ENCODE measurements at places on chromosomes 1 and 21.

GRCh38 chr1:174090471-174090870 lies 68.3 kb upstream of the RC3H1 start:
- no peak for DNase-seq

- DNase-seq = peak; percentile 35
Observed at GRCh38 chr1:66532798-66533783, 862 bp upstream of the SGIP1 start.

GRCh38 chr1:23370709-23371584 lies 1.3 kb upstream of the ZNF436 start:
- peak; percentile 60 for DNase-seq

DNA sequence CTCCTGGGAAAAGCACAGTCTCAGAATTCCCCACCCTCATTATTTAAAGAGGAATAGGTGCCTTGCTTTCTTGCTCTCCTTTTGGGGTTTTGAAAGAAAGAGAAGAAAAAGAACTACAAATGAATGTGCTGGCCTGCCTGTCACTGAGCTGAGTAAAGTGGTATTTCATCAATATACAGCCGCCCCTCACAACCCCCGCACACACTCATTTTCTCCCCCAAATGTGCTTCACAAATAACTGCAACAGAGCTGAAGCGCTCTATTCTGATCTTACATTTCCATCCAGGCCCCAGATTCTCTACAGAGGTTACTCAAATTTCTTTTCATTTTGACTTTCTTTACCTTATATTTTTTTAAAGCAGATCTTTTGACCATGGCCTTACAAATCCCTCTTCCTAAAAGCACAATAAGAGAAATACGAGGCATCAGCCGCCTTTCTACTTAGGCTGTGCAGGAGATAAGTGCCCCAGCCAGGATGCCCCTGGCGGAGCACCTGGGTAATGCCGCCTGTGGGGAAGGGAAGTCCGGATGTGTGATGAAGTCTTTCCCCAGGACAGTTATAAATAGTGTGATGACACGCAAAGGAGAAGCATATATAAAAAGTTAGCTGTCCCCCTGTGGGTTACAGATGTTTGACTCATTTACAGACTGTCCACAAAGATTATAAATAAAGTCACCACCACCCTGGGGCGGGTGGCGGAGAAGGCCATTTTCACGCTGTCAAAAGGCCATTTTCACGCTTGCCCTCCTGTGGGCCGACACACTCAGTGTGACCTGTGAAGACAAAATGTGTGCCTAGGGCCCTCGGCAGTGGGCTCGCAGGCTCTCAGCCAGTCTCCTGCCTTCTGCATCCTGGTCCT lies 6.5 kb downstream of the KCNN3 start:
- peak; percentile 26 for DNase-seq

DNA sequence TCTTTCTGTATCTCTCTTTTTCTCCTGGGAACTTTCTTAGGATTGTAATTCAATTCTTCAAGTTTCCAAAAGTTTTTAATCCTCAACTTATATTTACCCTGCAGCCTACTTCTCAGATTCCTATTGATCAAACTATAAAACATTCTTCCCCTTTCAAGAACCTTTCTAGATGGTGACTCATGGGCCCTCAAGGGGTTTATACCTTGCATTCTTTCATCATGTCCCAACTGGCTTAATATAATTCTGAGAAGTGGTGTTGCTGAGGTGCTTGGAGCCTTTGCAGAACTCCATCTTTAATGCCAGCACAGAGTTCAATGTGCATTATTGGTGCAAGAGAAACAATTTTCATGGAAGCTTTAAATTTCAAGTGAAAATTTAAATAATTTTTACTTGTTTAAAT lies 273.4 kb downstream of the VAV3 start:
- no peak for DNase-seq

- DNase-seq = no peak
Observed at GRCh38 chr1:42738678-42739226, 1.3 kb downstream of the CLDN19 start.

GRCh38 chr1:112317611-112318062 lies 78.4 kb upstream of the CTTNBP2NL start:
- no peak for DNase-seq

GRCh38 chr1:205577874-205578658 lies 53.7 kb downstream of the ELK4 start:
- DNase-seq = no peak

GRCh38 chr1:111448482-111448917 lies 556 bp downstream of the WDR77 start:
- DNase-seq = no peak

- peak; percentile 82 for DNase-seq
Observed at GRCh38 chr1:9629445-9630201, 21.9 kb upstream of the PIK3CD start.

DNA sequence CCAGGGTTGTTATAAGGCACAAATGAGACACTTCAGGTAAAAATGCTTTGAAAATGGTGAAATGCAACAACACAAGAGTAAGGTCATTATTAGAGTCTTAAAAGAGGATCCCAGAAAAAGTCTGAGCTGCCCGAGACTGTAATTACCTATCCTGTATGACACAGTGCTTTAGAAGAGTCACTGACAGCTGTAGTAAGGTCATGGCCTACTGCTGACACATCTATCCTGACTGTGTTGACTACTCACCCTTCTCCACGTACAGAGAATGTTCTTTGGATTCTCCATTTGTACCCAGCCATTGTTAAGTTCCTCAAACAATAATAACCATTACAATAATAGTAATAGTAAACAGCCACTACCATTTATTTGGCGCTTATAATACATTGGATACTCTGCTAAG lies 104.4 kb downstream of the CACHD1 start:
- no peak for DNase-seq

GRCh38 chr1:105362438-105362837 lies 1612.7 kb downstream of the AMY1C start:
- DNase-seq = no peak

- DNase-seq = no peak
Observed at GRCh38 chr1:236534151-236534651, 10.4 kb downstream of the LGALS8 start.

GRCh38 chr1:205179842-205180241 lies 31.7 kb downstream of the DSTYK start:
- DNase-seq = no peak

DNA sequence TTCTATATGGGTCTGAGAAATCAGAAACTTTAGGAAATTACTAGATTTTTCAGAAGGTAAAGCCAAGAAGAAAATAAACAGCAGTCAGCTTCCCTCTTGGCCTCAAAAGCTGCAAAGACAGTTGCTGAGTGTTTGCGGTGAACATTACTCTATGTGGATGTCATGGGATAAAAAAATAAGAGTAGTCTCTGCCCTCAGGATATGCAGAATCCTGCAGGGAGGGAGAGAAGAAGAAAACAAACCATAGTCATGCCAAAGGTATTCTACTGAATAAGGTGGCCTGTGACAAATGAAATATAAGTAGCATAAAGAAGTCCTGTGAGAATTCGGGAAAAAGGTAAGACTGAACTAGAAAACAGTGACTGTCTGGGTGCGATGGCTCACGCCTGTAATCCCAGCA lies 19.0 kb downstream of the YARS1 start:
- no peak for DNase-seq

DNA sequence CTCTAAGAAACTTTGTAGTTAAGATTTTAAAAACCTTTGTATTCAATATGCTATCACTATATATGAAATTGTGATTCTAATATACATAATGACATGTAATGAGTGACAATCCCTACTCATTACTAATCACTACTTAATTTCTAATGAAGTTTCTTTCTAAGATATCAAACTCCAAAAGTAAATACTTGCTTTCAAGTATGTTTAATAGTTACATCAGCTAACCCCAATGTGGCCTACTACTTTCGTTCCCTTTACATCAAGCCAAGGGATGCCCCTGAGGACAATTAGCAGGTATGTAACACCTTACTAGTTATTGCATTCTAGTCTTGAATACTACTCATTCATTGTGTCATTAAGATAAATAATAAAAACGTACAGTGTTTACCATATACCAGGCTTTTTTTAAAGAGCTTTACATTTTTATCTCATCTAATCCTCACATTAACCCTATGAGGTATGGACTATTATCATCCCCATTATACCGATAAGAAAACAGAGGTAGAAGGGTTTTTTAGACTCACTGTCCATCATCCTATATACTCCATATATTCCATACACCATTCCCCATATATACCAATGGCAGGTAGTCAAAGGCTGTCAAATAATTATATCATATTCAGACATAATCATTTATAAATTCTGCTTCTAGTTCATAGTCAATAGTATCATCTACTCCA lies 4.2 kb downstream of the PPP1R15B start:
- no peak for DNase-seq

DNA sequence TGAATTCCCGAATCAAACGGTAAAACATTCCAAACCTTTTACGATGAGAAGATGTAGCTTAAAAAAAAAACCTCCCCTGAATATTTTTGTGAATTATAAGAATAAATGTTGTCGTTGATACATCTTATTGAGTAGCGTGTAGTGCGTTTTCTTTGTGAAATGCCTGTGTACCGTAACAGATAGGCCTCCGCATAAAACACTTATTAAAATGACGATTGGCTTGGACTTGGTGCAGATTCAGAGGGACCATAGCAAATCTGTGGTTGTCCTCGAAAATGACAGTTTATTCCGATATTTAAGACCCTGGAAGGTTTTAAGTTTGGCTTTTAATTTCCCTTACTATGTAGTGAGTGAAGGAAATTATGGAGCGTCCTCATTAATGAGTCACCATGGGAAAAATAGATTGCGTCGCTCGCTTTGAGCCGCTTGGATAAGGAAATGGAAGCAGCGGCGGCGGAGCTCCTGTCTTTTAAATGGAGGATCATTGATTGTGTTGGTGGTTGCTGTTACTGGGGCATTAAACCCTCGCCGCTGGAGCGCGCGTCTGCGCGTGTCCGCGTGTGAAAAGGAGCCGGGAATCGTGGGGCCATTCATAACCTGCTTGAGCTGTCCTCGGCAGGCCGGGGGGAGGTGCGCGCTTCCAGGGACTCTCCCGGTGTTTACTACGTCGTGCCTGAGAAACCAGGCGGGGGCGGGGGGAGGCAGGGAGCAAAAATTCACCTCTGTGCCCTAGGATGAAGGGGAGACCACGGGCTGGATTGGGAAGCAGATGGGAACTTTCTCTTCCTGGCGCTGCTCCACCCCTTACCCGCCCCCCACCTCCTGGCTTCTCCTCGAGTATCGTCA lies 1.6 kb downstream of the SPEN start:
- DNase-seq = peak; percentile 90

DNA sequence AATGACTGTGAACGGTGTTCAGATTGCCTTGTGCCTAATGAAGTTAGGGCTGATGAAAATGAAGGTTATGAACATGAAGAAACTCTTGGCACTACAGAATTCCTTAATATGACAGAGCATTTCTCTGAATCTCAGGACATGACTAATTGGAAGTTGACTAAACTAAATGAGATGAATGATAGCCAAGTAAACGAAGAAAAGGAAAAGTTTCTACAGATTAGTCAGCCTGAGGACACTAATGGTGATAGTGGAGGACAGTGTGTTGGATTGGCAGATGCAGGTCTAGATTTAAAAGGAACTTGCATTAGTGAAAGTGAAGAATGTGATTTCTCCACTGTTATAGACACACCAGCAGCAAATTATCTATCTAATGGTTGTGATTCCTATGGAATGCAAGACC lies 96.6 kb downstream of the ZFYVE9 start:
- DNase-seq = no peak

DNA sequence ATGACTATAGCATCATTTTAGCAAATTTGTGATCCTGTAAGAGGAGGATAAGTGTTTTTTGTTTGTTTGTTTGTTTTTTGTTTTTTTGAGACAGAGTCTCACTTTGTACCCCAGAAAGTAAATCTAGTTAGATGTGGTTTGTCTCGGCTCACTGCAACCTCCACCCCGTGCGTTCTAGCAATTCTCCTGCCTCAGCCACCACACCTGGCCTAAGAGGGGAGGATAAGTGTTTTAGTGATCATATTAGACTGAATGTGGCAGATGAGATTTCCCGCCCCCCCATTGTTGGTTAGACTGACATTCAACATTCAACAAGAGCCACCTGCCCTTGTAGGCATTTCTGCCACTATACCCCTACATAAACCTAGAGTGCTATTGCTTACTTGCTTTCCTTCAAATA lies 98.5 kb downstream of the OSBPL9 start:
- DNase-seq = no peak

DNA sequence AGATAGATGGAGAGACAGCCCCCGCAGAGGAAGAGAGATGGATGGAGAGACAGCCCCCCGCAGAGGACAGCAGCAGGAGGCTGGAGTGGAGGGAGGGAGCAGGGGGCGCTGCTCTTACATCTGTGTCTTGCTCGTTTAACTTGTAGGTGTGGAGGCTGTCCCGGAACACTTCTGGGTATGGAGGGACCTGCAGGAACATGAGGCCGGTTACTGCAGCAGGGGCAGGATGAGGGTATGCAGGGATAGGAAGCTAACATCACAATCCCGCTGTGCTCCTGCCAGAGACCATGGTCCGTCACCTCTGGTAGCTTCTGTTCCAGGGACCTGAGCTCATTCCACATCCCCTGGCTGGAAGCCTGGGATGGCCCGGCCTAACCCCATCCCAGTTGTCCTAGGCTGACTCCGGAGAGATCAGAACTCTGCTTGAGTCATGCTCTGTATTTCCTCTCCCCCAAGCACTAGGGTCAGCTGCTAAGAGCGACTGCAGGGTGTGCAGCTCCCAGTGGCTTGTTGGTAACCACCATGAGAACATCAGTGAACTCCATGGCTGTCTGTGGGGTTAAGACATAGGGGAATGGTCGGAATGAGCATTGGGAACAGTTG lies 36.7 kb upstream of the GOLT1A start:
- DNase-seq = no peak

- peak; percentile 85 for DNase-seq
Observed at GRCh38 chr1:22018583-22019559, 17.4 kb downstream of the CELA3A start.

DNA sequence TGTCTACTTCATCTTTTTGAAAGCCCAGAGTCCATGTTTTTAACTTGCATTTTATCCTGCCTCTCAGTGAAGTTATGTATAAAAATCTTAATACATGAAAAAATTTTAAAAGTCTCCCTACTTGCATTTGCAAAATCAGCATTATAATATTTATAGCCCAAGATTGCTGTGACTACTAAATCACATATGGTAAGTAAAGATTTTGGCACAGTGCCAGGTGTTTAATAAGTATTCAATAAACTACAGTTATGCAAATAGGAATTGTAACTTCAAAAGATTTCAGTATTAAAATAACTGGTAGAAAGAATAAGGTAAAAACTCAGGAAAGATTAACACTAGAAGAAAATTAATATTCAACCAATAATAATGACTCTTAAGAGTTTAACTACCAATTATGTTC lies 641.7 kb downstream of the LRRIQ3 start:
- DNase-seq = peak; percentile 1

DNA sequence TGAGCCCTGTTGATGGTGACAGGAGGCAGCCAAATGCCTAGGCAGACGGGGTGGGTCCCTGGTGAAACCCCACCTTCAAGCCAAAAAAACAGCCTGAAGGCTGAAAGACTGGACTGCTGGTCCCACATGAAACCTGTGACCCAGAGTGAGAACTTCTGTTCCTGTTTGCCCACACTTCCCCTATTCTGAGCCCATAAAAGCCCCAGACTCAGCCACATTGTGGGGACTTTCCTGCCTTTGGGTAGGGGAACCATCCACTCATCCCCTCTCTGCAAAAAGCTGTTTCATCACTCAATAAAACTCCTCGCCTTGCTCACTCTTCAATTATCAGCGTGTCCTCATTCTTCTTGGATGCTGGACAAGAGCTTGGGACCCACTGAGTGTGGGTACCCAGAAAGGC lies 25.2 kb downstream of the HTR6 start:
- no peak for DNase-seq
